ENCODE measurements at places on chromosomes 2 and 18.

DNA sequence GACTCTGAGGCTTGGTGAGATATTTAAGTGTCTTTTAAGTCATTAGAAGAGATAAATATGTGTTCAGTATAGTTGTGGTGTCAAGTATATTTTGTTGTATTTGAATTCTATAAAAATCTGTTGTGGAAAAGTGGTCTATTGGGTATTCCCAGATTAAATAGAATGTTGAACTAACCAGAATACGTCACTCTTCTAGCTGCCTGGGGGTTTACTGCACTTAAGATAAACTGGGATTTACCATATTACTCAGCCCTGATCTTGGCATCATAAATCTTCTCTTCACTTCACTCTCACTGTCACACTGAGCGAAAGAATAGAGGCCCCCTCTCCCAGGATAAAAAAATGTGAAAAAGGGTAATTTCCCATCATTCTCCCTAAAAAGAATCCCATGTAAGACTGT, 129.8 kb downstream of the BCL2 start:
- no peak for DNase-seq

- no peak for DNase-seq
Observed at GRCh38 chr2:14941151-14941631, 308.7 kb downstream of the LRATD1 start.

DNA sequence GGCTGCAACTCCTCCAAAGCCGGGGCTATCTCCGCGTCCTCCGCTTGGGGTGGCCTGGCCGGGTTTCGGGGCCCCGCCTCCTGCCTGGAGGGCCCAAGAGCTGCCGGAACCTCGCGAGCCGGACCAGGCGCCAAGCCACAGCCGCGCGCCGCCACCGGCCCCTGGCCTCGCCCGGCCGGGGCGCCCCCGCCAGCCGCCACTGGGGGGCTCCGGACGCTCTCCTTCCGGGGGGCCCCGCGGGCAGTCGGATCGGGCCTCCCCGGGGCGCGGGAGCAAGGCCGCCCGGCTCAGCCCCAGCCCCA, 17.4 kb upstream of the HAAO start:
- peak; percentile 88 for DNase-seq

- DNase-seq, result no peak
Observed at GRCh38 chr18:12233378-12233777, 20.8 kb upstream of the CIDEA start.

GRCh38 chr2:201467666-201468065, 16.1 kb downstream of the STRADB start:
- DNase-seq, result no peak

- DNase-seq, result no peak
Observed at GRCh38 chr2:19609266-19609665, 250.8 kb upstream of the OSR1 start.

DNA sequence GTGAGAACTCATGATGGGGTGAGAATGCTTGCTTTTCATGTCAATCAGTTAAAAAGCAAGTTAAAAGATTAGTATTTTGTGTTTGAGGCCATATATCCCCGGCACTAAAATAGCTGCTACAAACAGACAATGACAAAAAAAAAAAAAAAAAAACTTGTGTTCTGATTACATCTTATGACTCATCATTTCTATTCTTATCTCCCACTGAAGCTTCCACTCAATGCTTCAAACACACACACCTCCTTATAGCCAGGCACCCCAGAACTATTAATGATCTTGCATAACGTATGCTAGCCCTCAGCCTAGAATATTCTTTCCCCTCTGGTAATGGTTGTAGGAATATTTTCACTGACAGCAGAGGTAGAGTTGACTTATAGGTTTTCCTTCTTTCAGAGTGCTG, 778.3 kb downstream of the TRIB2 start:
- DNase-seq, result no peak

DNA sequence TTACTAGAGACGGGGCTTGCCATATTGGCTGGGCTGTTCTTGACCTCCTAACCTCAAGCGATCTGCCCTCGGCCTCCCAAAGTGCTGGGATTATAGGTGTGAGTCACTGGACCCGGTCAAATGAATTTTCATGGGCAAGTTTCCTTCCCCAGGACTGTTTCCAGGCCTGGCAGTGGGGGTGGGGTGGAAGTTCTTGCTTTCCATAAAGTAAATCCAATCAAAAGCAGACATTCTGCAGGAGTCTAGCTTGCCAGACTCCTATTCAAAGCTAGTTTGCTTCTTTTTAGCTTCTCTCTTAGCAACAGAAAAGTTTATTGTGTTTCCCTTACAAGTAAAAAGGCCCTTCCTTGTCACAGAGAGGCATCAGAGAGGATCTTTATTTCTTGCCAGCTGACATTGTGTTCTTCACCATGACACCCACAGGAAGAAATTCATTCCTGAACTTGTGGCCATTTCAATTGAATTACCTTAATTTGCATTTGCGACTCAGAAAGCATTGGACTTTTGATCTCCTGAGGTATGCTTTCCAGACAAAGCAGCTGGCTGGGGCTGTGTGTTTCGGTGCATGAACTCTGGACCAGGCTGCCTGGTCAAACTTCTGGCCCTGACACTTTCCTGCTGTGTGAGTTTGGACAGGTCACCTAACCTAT, 37.9 kb downstream of the LYPD1 start:
- DNase-seq, result peak; percentile 21

All from T1000 (cell line).